ENCODE measurements at places on chromosomes 5 and 9. TPM values are rescaled to one million over a fixed set of nuclear protein-coding genes. Genes with fewer than 3 reads are reported as not detected.

DNA sequence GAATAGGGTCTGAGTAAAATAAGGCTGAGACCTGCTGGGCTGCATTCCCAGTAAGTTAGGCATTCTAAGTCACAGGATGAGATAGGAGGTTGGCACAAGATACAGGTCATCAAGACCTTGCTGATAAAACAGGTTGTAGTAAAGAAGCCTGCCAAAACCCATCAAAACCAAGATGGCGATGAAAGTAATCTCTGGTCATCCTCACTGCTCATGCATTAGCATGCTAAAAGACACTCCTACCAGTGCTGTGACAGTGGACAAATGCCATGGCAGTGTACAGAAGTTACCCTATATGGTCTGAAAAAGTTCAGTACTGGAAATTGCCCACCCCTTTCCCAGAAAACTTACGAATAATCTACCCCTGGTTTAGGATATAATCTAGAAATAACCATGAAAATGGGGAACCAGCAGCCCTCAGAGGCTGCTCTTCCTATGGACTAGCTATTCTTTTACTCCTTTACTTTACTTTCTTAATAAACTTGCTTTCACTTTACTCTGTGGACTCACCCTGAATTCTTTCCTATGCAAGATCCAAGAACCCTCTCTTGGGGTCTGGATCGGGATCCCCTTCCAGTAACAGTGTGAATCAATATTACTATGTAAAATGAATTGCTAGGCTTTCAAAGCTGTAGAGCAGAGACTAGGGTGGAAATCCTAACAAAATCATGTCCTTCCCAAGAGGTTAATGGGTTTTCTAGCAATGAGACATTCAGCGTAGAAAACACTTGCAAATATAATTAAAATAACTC is 257.8 kb downstream of the KIAA0825 start:
- DNase-seq = no peak

GRCh38 chr9:20506099-20506900 is 116.0 kb downstream of the MLLT3 start:
- DNase-seq = no peak

ELOVL7 gene
- total RNA-seq = 0.97 TPM

DNA sequence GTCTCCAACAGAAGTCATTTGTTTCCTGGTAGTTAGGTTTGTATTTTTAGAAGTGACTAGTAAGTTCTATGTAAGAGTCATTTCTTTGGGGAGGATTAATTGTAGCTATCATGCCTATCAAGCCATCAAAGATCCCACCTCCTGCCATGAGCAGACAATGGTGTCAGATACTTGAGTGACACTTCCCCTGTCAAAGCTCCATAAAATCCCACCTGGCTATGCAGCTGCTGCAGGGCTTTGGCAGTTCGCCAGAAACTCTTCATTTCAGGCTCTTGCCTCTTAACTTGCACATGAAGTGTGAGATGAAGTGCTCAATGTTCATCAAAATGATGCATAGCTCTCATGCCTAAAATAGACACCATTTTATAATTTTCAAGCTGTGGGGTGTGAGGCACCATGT is 312.1 kb downstream of the CDH12 start:
- no peak for DNase-seq

GRCh38 chr9:116144038-116144437 is 9.6 kb upstream of the PAPPA start:
- DNase-seq = no peak

MRPL22 gene
- 51.5 TPM for total RNA-seq

DNA sequence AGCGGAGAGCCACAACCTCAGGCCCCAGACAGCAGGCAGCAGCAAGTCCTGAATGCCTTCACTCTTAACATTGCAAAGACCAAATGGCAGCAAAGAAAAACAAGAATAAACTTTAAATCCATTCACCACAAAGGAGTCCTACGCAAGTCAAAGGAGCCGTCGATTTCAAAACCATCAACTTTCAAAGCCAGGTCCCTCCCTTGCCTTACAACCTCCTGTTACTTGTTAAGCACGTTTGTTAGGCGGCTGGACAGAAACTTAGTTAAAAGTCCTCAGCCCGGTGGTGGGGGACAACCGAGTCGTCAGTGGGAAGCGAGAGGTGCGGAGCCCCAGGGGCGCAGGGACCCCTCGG is 938 bp downstream of the LPAR1 start:
- no peak for DNase-seq

MEF2C gene
- total RNA-seq = 57.4 TPM
